ENCODE measurements at places on chromosomes 4 and X.
A peak's percentile ranks its signal among the peaks of the same experiment; 100 is the strongest.

DNA sequence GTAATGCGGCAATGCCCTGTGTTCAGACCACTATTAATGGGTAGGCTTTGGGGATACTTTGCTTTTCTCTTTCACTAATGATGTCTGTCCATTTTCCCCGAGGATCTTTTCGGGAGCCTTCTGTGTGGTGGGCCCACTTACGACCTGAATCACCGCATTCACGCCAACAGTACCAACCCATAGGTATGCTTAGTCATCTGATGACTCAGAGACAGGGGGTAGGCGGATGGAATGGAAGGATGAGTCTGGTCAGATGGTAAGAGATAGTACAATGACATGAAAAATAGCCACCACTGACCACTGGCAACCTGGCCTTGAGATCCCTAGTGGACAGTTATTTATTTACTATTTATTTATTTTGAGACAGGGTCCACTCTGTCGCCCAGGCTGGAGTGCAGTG is 76.0 kb upstream of the DHRSX start:
- no peak for DNase-seq

GRCh38 chr4:140807491-140808252 is 51.5 kb upstream of the TBC1D9 start:
- no peak for DNase-seq

GRCh38 chr4:105304085-105304484 is 157.4 kb downstream of the TET2 start:
- DNase-seq = no peak

GRCh38 chr4:151409470-151410313 is 716 bp downstream of the FHIP1A start:
- no peak for DNase-seq

- no peak for DNase-seq
Measured at GRCh38 chr4:147782087-147782781, 50.3 kb downstream of the ARHGAP10 start.

- DNase-seq = no peak
Measured at GRCh38 chr4:114277690-114278089, 298.2 kb upstream of the ARSJ start.

DNA sequence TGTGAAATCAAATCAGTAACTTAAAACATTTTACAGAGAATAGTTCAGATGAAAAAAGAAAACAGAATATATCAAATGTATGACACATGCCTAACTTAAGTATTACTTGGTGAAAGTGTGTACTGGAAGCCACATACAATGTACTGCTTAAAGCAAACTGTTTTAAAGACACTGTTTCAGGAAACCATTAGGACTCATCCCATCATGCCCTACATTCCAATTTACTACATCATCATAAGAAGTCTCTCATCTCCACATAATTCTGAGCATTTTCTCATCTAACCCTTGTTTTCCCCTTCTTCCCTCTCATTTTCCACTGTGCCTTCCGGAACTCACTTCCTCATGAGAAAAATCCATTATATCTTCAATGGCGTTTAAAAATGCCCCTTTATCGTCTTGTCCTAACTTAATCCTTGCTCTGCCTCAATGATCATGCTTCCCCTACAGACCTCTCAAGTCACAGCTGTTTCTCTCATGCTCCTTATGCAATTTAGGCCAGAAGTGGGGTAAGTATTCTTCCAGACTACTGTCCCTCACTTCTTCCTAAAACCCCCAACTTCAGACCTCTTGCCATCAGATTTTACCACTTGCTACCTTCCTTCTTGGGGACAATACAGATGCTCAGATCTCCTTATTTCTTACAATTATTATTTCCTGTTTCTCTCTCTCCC is 26.8 kb upstream of the FGF5 start:
- no peak for DNase-seq

GRCh38 chr4:139524062-139524631 is 31.9 kb downstream of the SETD7 start:
- no peak for DNase-seq

- DNase-seq = no peak
Measured at GRCh38 chr4:38568768-38569167, 95.2 kb upstream of the KLF3 start.

DNA sequence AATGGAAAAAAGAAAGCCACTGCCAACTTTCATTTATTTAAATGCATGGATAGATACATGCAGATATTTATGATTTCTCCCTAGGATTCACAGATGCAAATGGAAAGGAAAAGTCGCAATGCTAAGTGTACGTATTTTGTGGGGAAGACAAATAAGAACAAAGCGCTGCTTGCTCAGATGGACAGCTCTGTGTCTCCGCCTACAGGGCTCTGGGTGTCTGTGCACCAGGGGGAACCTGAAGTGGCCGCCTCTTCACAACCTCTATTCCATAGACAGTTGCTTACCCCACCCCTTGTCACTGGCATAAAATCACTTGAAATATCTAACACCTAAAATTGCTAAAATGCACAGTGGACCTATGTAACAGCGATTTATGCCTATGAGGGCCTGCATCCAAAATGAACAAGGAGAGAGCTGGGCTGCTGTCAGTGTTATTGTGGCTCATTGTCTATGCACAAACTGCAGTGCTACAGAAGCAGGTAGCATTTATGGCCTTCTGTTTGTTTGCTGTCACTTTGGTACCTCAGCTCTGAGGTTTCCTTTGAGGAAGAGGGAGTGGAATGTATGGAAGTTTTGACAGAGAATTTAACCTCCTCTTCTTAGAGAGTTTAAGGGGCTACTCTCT is 58.6 kb upstream of the PAGE1 start:
- DNase-seq = peak; percentile 15

- DNase-seq = no peak
Measured at GRCh38 chr4:156512622-156513021, 459.0 kb downstream of the PDGFC start.

- no peak for DNase-seq
Measured at GRCh38 chr4:179040259-179040658, 1598.0 kb upstream of the AGA start.

DNA sequence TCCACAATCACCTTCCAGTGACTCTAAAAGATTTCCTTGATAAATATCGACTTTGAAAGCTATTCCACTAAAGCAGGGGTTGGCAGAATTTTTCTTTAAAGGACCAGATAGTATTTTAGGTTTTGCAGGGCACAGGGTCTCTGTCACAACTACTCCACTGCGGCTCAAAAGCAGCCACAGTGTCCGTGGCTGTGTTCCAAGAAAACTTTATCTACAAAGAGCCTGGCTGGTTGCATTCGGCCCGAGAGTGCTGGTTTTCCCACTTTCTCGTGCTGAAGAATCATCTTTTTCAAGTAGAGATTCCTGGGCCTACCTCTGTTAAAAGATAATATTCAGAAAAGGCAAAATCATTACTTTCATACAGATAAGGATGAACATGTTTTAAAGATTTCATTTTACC is 55.6 kb downstream of the TSPAN7 start:
- no peak for DNase-seq

DNA sequence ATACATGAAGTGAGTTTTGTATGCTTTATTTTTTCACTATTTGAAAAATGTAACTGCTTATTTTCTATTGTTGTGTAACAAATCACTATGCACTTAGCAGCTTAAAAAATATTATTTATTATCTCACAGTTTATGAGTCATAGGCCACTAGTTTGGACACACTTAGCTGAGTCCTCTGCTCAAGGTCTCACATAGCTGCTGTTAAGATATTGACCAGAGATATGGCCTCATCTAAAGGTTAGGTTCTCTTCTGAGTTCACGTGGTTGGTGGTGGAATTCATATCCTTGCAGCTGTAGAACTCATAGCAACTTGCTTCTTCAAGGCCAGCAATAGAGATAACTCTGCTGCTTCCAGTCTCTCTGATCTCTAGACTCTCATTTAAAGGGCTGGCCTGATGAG is 534.4 kb downstream of the SPRY1 start:
- no peak for DNase-seq

DNA sequence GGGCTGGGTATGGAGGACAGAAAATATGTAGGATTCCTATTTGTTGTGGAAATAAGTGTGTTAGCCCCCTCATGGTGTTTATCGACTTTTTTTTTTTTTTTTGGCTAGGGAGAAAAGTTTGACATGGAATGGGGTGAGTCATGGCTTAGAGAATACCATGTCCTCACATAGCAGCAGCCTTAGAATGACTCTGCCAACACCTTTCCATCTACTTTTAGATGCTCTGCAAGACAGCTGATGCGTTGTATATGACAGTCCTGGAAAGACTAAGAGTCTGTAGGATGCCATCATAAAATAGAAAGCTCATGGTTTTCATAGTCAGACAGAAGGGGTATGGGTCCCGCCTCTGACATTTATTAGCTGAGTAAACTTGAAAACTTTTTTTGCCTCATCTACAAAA is 37.7 kb downstream of the MTTP start:
- DNase-seq = no peak

- no peak for DNase-seq
Measured at GRCh38 chr4:53515076-53515475, 76.2 kb downstream of the LNX1 start.

DNA sequence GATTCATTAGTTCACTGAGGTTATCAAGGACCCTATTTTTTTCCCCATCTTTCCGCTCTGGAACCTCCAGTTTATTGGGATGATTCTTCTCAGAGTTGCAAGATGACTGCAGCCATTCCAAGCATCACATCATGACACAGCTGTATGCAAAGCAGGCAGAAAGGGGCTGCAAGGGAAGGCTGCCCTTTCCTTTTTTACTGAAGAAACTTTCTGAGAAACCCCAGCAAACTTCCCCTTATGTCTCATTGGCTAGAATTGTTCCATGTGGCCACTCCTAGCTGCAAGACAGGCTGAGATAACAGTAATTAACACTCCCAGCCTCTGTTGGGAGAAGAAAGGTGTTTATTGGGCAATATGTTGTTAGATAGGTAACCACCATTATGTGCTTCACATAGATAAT is 102.6 kb downstream of the SATL1 start:
- no peak for DNase-seq

DNA sequence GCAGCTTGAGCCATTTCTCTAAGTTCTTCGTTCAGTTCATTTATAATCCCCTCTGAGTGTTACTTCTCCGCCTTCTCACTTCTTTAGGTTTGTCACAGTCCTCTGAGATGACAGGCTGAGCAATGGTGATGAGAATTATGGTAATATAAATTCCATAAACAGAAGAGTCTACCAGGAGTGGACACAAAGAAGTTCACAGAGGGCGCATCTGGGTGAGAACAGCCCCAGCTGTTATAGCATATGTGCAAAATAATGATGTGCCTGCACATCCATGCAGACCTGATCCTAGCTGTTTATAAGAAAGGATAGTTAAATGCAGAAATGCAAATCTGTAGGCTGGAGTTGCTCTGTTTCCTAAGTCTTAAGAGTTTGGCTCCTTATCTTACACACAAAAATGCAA is 377.5 kb downstream of the KCNIP4 start:
- DNase-seq = no peak

GRCh38 chrX:150990910-150991309 is 7.8 kb downstream of the HMGB3 start:
- no peak for DNase-seq

DNA sequence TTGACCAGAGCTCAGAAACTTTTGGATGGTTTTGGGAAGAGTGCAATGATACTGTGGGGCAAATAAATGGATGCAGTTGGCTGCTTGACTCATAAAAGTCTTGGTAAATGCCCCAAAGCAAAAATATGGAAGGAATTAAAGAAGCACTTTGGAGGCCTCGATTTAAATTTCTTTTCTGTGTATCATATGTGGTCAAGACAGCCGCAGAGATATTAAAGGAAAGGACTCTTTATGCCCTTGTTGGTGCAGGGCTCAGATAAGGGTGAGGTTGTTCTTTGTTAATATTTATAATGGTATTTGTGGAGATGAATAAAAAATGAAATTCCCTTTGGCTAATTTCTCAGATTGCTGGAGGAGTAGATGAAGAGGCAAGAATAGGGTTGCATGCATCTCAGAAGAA is 90.2 kb downstream of the NHS start:
- DNase-seq = no peak

DNA sequence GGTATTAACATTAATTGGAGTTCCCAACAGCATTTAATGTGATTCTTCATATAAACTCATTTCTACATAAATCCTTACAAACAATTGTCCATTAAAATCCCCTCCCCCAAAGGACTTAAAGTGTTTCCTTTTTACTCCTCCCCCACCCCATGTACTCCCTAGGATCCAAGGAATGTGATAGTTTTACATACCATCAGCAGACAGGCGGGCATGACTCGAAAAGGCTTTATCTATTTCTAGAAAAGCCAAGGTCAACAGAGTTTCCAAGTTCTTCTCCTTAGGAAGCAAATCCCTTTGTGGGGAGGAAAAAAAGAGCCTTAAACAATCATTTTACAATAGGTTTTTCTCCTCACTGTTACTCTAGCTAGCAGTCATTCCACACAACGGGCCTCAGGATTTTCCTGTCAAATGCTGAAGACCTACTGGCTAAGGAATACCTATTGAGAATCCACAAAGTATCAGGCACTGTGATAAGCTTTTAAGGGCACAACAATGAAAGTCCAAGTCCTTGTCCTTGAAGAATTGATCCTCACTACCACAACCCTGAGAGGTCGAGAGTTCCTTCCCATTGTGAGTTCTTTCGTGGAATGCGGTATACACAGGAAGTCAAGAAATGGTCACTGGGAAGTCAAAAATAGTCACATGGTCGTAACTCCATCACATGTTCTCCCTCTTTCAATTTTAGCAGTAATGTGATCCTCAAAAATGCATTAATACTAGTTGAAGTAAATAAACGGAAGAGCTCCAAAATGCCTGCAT is 7.2 kb downstream of the PPM1K start:
- DNase-seq = no peak

GRCh38 chr4:102560571-102561341 is 59.6 kb downstream of the NFKB1 start:
- no peak for DNase-seq

GRCh38 chrX:56505866-56506265 is 57.6 kb upstream of the UBQLN2 start:
- DNase-seq = no peak

DNA sequence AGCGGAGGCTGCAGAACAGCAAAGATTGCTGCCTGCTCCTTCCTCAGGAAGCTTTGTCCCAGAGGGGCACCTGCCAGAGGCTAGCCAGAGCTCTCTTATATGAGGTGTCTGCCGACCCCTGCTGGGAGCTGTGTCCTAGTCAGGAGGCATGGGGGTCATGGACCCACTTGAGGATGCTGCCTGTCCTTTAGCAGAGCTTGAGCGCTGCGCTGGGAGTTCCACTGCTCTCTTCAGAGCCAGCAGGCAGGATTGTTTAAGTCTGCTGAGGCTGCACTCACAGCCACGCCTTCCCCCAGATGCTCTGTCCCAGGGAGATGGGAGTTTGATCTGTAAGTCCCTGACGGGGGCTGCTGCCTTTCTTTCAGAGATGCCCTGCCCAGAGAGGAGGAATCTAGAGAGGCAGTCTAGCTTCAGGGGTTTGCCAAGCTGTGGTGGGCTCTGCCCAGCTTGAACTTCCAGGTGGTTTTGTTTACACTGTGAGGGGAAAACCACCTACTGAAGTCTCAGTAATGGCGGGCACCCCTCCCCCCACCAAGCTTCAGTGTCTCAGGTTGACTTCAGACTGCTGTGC is 10.9 kb downstream of the DCK start:
- DNase-seq = no peak

DNA sequence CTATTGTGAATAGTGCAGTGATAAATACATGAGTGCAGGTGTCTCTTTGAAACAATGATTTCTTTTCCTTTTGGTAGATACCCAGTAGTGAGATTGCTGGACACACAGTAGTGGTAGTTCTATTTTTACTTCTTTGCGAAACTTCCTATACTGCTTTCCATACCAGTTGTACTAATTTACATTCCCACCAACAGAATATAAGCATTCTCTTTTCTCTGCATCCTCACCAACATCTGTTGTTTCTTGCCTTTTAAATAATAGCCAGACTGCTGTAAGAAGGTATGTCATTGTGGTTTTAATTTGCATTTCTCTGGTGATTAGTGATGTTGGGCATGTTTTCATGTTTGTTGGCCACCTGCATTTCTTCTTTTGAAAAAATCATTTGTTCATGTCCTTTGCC is 105.9 kb downstream of the COL4A6 start:
- DNase-seq = no peak
